PC-3 (cell line): ENCODE measurements at places on chromosomes 6 and 20. TPM values are rescaled to one million over a fixed set of nuclear protein-coding genes. Genes with fewer than 3 reads are reported as not detected.

- no peak for DNase-seq
- H3K27ac ChIP-seq: no peak overlapping the region
- H3K4me3 ChIP-seq: no peak overlapping the region
- no peaks in the 10 kb centered on the region for H3K36me3 ChIP-seq
Measured at GRCh38 chr6:133128191-133128590, 113.0 kb upstream of the EYA4 start.

DNA sequence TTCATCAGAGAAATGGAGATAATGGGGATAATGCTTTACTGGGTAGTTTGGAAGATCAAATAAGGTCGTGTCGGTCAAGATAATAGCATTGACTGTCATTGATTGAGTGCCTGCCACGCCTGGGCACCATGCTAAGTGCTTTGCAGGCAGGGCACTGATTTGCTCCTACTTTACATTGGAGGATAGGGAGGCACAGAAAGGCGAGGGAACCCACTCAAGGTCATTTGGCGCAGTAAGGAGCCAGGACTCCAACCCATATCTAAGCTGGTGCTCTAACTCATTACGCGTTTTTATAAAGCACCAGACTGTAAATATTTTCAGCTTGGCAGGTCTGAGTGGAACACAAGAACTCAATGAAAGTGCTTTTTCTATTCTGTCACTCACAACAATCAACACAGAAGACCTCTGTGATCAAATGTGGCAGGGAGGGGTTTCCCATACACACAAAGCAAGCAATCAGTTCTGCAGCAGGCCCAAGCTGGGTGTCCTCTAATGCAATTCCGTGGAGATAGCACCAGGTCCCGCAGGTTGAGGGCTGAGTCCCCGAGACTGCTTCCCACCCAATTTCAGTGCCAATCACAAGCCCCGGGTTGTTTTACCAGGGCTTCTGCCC lies 373.6 kb downstream of the CDH26 start:
- no peak overlapping the region for H3K27ac ChIP-seq
- no peaks in the 10 kb centered on the region for H3K36me3 ChIP-seq
- H3K27me3 ChIP-seq: 0 out of 2 replicates have a peak, but pooled peaks cover 3% of the 10 kb centered on the region
- H3K4me3 ChIP-seq: no peak overlapping the region
- no peak for DNase-seq
- H3K4me1 ChIP-seq: no peaks in the 10 kb centered on the region

DNA sequence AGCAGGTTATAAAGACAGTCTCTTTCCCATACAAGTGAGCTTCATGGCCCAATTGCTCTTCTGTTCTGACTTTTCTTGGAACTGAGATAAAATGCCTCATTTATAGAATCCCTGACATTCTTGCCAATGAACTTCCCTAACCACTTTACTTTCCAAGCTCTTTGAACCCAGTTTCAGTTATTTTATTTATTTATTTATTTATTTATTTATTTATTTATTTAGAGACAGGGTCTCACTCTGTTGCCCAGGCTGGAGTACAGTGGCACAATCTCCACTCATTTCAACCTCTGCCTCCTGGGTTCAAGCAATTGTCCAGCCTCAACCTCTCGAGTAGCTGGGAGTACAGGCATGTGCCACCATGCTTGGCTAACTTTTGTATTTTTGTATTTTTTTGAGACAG lies 138.5 kb upstream of the ZNF184 start:
- no peaks in the 10 kb centered on the region for H3K36me3 ChIP-seq
- DNase-seq: no peak
- no peak overlapping the region for H3K27ac ChIP-seq
- no peaks in the 10 kb centered on the region for H3K27me3 ChIP-seq
- H3K4me3 ChIP-seq: no peak overlapping the region

DNA sequence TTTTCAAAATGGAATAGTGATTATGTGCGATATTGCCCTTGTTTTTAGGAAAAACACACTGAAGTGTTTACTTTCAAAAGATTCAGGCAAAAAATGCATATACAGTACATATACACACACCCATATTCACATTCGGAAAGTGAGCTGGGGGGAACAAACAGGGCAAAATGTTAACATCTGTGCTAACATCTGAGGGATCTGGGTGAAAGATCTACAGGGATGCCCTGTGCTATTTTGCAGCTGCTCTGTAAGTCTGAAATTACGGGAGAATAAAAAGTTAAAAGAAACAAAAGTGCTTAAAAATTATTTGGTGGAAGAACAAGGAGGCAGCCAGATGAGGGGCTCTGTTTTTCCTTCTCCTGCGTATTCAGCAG lies 860 bp downstream of the CST3 start:
- no peak for DNase-seq
- peak overlapping the region; percentile 76; the same call in 1 of the 2 replicates for H3K27ac ChIP-seq
- H3K4me3 ChIP-seq: peak overlapping the region; percentile 87
- 0 out of 2 replicates have a peak, but pooled peaks cover 5% of the 10 kb centered on the region for H3K36me3 ChIP-seq
- H3K27me3 ChIP-seq: no peaks in the 10 kb centered on the region

DNA sequence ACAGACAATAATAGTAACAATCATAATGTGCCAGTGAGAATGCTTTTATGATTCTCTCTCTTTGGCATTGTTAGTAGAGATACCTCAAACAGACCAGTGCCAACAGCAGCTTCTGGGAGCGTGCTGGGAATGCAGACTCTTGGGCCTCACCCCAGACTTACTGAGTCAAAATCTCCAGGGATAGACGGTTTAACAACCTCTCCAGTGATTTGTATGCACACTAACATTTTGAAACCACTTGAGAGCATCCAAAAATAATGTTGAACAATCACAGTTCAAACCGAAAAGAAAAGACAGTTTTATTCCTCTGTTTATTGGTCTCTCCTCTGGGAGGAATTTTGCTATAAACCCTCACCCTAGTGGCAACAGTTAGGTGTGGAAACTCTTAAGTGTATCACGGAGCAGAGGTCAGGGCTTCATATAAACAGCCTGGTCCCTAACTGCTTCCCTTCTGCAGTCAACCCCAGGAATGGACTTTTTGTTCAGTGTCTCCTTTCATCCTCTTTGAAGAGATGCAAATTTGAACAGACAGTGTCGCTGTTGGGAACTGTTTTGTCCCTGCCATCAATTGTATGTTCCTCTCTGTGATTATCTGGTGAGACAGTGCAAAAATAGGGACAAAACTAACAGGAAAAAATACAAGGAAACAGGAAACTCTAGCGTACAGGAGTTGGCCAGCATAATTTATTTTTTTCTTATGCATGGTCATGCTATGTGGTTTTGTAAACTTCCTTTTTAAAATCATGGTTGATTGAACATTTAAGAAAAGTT lies 162.4 kb upstream of the BTBD3 start:
- H3K4me3 ChIP-seq: no peak overlapping the region
- peak overlapping the region; percentile 15; the same call in 1 of the 2 replicates for H3K27ac ChIP-seq
- H3K36me3 ChIP-seq: no peaks in the 10 kb centered on the region
- peaks cover 22% of the 10 kb centered on the region for H3K4me1 ChIP-seq
- peak; percentile 60 for DNase-seq

DNA sequence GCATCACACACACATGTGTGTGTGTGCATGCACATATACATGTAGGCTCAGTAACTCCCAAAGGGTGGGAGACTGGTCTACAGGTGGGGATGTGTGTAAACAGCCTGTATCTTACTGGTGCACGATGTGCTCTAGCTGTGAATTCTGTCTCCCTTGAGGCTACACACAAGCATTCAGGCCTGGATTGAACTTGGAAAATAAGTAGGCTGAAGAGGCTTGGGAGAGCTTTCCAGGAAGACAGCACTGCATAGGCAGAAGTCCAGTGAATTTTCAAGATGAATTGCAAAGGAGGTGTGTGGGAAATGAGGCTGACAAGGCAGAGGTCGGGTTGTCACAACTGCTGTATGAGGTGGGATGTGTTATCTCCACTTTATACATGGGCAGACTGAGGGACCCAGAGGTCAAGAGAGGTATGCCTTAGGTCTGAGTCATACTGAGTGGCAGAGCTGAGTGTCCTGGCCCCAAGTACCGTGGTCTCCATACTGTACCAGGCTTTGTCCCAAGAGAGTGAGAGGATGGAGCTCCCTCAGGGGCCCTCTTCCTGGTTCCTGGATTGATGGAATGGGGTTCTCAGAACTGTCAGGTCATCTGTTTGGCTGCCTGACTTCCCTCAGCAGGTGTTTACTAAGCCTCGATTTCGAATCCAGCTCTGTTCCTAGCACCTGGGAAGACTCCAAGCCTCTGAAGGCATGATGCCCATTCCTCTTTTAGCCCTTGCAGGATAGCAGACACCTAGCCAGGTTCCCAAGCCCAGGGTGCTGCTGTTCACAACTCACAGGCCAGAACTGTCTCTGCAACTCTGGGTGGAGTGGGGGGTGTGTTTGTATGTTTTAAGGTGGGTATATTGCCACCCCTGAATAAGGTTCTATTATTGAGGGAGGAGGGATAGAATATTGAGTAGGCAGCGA lies 14.4 kb downstream of the SNPH start:
- DNase-seq: no peak
- no peaks in the 10 kb centered on the region for H3K27me3 ChIP-seq
- no peak overlapping the region for H3K4me3 ChIP-seq
- no peaks in the 10 kb centered on the region for H3K36me3 ChIP-seq
- no peak overlapping the region for H3K27ac ChIP-seq
- peaks cover 6% of the 10 kb centered on the region; the same call in 1 of the 2 replicates for H3K4me1 ChIP-seq

DNA sequence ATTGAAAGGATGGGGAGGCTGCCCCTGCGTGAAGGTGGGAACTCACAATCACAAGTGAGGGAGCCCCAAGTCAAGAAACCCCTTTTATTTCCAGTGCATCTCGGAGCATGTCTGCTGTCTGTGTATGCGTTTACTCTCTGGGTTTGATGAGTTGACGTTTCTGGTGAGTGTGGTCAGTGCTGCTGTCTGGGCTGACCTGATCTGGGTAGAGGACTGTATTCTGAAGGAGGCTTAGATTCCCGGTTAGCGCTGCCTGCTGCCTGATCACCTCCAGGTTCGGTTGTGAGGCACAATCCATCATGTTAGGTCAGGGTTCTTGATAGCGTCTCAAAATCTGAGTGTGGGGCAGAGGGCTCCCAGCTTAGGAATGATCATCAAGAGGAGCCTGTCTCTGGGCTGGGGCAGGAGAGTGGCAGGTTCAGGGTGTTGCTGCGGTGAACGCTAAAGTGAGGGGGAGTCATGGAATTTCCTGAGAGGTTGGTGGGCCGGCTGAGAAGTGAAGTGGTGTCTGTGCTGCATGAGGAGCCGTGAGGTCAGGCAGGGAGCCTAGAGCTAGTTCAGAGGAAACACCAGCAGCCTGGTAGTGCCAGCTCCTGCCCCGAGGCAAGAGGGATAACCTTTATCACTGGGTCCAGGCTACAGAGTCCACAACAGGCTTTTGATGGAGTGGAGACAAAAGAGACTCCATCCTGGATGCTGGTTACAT lies 225.3 kb upstream of the CST7 start:
- no peaks in the 10 kb centered on the region for H3K36me3 ChIP-seq
- peaks cover 80% of the 10 kb centered on the region for H3K27me3 ChIP-seq
- no peaks in the 10 kb centered on the region for H3K4me1 ChIP-seq
- H3K4me3 ChIP-seq: no peak overlapping the region
- no peak overlapping the region for H3K27ac ChIP-seq

DNA sequence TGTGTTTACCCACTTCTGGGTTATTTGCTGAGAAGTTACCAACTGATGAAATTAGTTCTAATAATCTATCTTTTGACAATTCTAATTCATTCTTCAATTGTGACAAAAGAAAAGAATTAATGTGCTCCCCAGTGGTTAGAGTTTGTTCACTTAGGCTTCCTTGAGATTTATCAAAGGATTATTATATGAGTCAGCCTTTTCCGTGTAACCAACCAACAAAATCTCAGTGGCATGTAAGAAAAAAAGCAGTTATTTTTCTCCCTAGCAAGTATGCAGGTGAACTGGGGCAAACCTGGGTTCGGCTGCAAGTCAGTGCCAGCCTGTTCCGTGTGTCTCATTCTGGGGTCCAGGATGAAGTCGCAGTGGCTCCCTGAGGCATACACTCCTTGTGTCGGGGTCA lies 28.8 kb upstream of the HIVEP1 start:
- H3K27me3 ChIP-seq: no peaks in the 10 kb centered on the region
- DNase-seq: no peak
- peaks cover 4% of the 10 kb centered on the region; the same call in 1 of the 2 replicates for H3K4me1 ChIP-seq

DNA sequence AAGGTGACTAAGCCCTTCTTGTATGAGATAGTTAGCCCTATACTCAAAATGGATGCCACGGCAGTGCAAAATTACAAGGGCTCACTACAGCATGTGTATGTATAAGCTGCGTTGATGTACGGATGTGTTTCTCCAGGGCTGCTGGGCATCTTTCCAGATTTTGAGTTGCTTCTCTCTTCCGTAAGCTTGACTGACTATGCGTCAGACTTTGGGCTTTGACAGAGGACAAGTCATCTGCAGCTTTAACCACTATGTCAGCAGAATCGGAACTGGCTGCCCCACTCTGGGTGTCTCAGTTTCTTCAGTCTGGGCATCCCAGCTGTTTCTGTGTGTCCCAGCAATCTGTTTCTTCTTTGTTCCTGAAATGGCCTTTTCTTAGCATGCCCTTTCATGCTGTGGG lies 241.6 kb downstream of the BTBD3 start:
- no peaks in the 10 kb centered on the region for H3K27me3 ChIP-seq
- H3K27ac ChIP-seq: no peak overlapping the region
- no peaks in the 10 kb centered on the region for H3K36me3 ChIP-seq

DNA sequence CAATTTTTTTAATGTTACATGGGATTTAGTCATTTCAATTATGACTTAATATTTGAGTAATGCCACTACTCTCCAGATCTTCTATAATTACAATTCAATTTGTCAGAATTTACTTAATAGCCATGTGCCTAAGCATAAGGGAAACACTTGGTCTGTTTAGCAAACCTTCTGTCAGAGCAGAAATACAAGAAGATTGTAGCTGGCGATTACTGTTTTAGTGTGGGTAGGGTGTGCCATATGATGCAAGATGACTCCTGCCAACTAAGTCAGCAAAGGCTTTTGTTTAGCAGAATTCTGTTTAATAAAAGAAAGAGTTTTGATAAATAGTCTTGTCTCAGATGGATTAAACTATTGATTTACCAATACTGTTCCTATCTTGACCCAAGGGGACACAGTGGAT lies 455.4 kb downstream of the RNF144B start:
- no peaks in the 10 kb centered on the region for H3K4me1 ChIP-seq
- H3K36me3 ChIP-seq: no peaks in the 10 kb centered on the region
- no peak overlapping the region for H3K27ac ChIP-seq
- no peak overlapping the region for H3K4me3 ChIP-seq
- no peak for DNase-seq

DNA sequence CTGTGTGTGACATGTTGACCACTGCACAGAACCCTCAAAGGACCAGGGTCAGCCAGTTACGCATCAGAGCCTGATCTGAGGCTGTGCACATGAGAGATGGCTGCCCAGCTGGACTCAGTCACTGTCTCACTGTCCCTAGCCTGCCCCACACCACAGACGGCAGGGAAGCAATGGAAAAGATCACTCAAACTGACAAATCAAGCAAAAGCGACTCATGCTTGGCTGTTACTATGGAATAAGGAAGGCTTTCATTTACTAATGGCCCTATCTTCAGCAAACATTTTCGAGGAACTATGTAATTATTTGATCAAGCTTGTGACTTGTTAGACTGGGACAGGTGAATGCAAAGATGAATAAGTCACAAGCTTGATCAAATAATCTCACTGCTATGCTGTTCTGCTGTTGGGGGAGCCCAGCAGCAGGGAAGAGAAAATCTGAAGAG lies 137.0 kb downstream of the SLC23A2 start:
- H3K4me3 ChIP-seq: no peak overlapping the region
- peaks cover 22% of the 10 kb centered on the region for H3K4me1 ChIP-seq
- no peaks in the 10 kb centered on the region for H3K27me3 ChIP-seq
- H3K27ac ChIP-seq: peak overlapping the region; percentile 57

Gene JPH2
- 15.5 and 15.8 TPM in 2 replicates for total RNA-seq

Gene ABHD16B
- not detected in 2 replicates for total RNA-seq

Gene CCM2L
- not detected in 2 replicates for total RNA-seq

Gene THBS2
- 0.52 TPM in 1 of 2 replicates, not detected in the other for total RNA-seq

Gene ERGIC3
- 284 and 376 TPM in 2 replicates for total RNA-seq

Gene BHLHE23
- not detected in 2 replicates for total RNA-seq
